Stimulated activated CD4-positive, alpha-beta T cell treated with anti-CD3 and anti-CD28 coated beads, Interleukin-1b, Interleukin-23, amount 100 ng/mL, for 48 hours (primary cell): ENCODE measurements at places on chromosomes 11 and 22.

DNA sequence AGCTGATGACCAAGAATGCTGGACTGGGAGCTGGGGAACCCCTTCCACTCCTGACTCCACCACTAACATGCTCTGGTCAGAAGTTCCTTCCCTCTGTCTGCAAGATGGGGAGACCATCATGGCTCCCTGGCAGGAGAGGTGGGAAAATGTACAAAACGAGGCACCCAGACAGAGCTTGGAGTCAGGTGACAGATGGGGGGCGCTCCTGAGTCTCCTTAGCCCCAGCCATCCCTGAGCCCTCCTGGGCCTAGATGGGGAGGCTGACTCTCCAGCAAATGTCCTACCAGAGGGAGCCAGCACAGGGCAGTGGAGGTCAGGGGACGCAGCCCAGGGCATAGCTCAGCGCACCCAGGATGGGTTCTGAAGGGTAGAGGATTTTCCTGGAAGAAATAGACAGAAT, 20.0 kb downstream of the KCNJ4 start:
- no peak for DNase-seq

DNA sequence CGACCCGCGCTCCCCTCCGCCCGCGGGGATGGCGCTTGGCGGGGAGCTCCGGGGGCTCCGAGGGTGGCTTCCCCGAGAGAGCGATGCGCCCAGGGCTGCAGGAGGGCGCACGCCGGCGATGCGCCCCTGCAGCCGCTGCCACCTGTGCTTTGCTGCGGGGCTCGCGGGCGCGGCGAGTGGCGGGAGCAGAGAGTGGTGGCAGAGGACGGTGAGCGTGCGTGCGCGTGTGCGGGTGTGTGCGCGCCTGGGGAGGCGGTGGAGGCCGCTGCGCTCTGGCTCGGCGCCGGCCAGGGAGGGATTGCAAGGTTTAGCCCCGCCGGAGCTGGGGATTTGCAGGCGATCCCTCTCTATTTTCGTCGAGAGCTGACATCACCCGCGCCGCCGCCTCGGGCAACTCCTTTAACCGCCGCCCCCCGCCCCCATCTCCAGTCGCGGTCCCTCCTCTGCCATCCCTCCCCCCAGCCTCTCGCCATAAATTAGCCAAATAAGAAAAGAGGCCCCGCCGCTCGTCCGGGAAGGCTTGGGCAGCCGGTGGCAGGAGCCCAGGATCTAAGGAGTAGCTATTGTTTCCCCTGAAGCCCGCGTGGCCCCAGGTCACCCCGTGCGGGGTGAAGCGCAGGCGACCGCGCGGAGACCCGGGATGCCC, at the start of gene SLC1A2:
SLC1A2 (minus strand) TSS at position 375 of the 646 bp plus-strand sequence. CDS start 592 bp downstream, outside the sequence.
- DNase-seq: peak; percentile 6

DNA sequence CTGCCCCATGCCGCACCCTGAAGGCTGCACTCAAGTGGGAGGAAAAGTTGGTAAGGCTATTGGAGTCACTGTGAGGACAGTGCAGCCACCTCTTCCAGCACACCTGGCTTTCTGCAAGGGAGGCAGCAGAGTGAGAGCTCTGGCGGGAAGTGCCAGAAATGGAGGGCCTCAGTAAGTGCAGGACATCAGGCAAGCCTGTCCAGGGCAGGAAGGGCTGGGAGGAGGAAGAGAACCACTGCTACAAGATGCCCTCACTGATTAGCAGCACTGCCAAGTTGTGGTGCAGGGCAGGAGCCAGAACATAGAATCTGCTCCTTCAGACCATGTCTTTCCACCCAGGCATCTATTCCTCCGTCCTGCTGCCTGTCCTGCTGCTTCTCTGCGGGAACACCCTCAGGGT, 61.2 kb upstream of the CLTCL1 start:
- no peak for DNase-seq

DNA sequence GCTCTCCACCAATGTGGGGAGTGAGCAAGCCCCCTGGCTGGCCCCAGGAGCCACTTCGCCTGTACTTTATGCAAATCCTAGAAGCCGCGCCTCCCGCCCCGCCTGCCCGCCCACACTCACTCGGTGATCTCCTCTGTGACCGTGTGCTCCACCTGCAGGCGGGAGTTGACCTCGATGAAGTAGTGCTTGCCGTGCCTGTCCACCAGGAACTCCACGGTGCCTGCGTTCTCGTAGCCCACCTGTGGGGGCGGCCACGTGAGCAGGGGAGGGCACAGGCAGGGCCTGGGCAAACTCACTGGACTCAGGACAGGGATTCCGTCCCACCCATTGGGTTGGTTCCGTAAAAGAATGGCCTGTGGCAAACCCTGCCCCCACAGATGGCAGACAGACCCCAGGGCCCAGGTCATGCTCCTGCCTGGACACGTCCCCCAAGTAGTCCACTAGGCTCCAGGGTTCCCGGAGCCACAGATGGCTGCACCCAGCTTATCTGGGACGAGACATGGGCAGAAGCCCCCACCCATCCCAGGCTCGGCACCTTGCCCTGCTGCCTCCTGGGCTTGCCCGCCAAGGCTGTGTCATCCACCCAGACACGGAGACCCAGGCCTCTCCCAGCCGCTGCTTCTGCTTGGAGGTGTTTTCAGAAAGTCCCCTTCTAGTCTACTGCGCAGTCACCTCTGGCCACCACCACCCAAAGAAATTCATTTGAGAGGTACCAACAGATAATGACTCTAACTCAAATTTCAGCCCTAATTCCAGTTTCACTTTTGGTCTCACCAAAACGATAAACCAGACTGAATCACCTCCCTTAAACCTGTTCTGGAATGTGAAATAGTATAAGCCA, 12.1 kb downstream of the LRFN4 start:
- DNase-seq: peak; percentile 85

GRCh38 chr11:72998676-72999075, 143.4 kb downstream of the FCHSD2 start:
- no peak for DNase-seq

GRCh38 chr11:132686886-132687285, 845.4 kb downstream of the OPCML start:
- DNase-seq: no peak

- DNase-seq: no peak
Measured at GRCh38 chr11:75239531-75240290, 863 bp upstream of the TPBGL start.

DNA sequence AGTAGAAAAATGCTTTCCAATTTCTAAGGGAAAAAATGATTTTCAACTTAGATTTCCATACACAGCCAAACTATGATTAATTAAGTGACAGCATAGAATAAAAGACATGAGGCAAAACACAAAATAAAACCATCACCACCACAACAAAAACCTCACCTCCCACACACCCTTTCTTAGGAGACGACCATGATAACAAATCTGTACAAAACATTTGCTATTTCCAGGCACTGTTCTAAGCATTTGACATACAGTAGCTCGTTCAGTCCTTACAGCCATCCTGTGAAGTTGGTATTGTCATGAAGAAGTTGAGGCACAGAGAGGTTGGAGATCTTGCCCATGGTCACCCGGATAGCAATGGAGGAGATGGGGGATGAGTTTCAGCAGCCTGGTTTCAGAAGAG, 8.7 kb downstream of the SPI1 start:
- no peak for DNase-seq

DNA sequence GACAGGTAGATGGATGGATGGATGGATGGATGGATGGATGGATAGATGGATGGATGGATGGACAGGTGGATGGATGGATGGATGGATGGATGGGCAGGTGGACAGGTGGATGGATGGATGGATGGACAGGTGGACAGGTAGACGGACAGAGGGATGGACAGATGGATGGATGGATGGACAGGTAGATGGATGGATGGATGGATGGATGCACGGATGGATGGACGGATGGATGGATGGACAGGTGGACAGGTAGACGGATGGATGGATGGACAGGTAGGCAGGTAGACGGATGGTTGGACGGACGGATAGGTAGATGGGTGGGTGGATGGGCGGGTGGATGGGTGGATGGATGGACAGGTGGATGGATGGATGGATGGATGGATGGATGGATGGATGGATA, 24.3 kb downstream of the PDGFB start:
- DNase-seq: no peak

- DNase-seq: no peak
Measured at GRCh38 chr11:59923813-59924212, 14.4 kb upstream of the OOSP1 start.

DNA sequence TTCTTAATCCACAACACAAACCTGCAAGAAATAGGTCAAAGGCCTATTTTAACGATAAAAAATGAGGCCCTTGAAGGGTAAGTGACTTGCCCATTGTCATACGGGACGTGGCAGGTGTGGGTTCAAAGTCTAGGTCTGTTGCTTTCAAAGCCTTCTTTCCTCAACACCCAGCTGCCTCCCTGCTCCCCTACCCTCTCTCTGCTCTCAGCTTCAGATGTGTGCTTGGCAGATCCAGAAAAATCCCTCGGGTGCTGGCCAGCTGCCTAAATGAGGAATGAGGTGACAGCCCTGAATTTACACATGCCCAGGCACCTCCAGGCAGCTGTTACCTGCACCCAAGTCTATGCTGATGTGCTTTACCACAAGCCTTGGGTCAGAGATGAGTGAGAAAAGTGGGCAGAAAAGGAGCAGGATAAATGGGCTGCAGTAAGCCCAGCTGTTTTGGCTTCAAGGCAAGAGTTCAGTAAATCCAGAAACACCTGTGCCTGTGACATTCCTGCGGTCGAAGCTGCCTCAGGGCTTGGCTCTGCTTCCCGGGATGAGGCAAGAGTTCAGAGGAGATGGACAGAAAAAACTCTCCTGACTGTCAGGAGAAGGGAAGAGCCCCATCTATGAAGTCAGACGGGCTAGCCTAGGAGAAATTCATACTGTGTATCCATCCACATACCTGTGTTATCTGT, 49.9 kb upstream of the LDLRAD3 start:
- DNase-seq: no peak

- no peak for DNase-seq
Measured at GRCh38 chr11:77559686-77560401, 29.9 kb upstream of the AQP11 start.

GRCh38 chr11:14973621-14974514, 1.7 kb upstream of the CALCA start:
- peak; percentile 36 for DNase-seq

DNA sequence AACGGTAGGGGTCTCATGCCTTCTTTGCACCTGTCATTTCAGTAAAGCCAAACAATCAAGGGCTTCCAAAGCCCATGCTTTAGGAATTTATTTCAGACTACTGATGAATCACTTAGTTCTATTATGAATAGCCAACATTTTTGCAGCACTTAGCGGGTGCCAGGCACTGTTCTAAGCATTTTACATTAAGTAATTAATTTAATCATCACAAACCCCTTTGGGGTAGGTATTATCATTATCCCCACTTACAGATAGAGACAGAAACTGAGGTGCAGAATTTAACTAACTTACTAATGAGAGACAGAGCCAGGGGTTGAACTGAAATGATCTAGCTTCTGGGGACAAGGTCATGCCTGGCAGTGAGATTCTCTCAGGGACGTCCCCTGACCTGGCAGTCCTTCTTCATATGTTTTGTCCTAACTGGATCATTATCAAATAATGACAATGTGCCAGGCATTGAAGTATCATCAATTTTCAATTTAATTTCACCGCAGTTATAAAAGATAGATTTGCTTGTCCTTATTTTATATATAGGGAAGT, 31.7 kb upstream of the NAV2 start:
- DNase-seq: no peak

GRCh38 chr11:976431-977160, 50.9 kb downstream of the AP2A2 start:
- no peak for DNase-seq

DNA sequence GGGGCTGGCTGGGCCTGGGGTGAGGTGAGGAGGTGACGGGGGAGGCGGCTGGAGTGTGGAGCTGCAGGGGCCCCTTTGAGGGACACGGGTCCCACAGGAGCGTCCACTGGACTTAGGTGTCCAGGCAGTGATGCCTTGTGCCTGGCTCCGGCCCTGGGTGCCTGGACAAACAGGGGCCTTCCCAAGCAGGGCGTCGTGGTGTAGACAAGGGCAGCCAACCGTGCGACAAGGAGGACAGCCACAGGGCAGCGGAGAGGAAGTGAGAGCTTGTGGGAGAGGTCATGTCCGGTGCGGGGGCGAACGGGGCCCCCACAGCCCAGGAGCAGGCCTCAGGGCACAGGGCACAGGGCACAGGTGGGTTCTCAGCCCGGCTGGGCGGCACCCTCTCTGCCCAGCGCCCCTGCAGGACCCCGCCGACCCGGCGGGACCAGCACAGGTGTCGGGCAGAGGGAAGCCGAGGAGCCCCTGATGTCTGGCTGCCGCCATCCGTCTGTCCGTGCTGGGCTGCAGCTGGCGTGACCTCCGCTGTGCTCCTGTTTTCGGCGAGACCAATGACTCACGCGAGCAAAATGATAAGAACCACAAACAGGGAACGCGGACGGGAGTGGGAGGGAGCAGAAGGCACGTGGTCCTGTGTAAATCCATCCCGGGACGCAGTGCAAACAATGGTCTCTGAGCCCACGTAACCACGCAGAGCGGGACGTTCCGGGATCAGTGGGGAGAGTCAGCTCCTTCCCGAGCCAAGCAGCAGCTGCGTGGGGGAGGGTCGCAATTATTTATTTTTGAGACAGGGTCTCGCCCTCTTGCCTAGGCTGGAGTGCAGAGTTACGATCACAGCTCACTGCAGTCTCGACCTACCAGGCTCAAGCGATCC, 49.1 kb upstream of the A4GALT start:
- DNase-seq: no peak

- no peak for DNase-seq
Measured at GRCh38 chr22:23899042-23899745, 5.0 kb downstream of the MIF start.

GRCh38 chr11:107696140-107696539, 15.7 kb downstream of the SLN start:
- no peak for DNase-seq

DNA sequence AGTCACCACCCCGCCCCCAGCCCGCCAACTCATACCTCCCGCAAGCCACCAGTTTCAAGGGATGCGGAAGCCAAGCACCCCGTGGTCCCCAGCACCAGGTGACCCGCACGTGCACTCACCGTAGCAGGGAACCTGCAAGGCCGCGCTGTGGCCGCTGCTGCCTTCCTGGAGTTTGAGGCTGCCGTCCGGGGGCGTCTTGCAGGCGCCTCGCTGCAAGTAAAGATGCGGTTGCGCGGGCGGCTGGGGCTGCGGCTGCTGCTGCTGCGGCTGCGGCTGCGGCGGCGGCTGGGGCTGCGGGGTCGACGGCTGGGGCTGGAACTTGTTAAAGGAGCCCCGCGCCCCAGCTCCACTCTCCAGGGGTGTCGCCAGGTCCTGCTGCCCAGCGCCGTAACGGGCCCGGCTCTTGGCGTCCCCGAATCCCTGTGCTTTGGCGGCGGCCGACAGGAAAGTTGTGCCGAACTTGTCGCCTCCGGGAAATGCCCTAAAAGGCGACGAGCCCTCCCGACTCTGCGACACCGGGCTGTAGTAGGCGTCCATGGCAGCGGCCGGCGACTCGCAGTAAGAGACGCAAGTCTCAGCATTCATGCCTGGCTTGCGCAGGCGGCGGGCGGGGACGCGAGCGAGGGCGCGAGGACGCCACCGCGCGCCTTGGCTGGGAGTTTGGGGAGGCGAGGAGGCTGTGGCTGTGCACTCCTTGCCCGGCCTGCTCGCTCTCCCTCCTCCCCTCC, at the start of gene ALX4:
ALX4 (minus strand) TSS at position 662 of the 728 bp plus-strand sequence; CDS start at position 585, 77 bp downstream.
- DNase-seq: peak; percentile 33

GRCh38 chr22:40430991-40431390, 60.6 kb downstream of the SGSM3 start:
- DNase-seq: no peak
